ENCODE measurements at places on chromosomes 12 and 14. TPM values are rescaled to one million over a fixed set of nuclear protein-coding genes. Genes with fewer than 3 reads are reported as not detected.

- no peak for DNase-seq
Observed at GRCh38 chr12:123614531-123614930, 12.6 kb downstream of the DDX55 start.

- no peak for DNase-seq
Observed at GRCh38 chr12:46458500-46459102, 86.0 kb upstream of the SLC38A2 start.

The TPPP2 gene
- total RNA-seq: not detected

The HHIPL1 gene
- total RNA-seq: not detected

The ANKLE2 gene
- 55.9 TPM for total RNA-seq

The PPM1H gene
- total RNA-seq: 33.3 TPM

The TUNAR gene
- total RNA-seq: 5.4 TPM

All from Caki2 (cell line).